NCI-H524 (cell line): ENCODE measurements at places on chromosomes 12 and 14.
A peak's percentile ranks its signal among the peaks of the same experiment; 100 is the strongest.

GRCh38 chr14:65860956-65861611, 448.6 kb downstream of the FUT8 start:
- DNase-seq: no peak

GRCh38 chr12:91021076-91021475, 16.3 kb upstream of the EPYC start:
- DNase-seq: no peak

DNA sequence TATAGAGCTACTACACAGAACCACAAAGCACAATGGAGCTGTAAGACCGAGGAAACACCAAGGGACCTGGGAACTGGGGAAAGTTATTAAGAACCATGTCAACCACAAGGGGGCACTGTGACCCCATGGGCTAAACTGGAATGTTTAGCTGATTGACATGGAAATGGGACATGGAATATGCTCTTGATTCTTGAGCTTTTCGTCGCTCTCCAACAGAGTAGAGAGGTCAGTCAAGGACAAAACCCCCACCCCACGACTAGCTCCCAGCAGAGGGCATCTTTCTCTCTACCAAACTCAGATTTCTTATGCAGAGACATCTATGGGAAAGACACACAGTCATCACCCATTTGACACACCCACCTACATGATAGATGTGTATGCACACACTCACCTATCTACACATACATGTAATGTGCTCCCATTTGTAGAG, 10.1 kb downstream of the NDRG2 start:
- peak; percentile 95 for DNase-seq

DNA sequence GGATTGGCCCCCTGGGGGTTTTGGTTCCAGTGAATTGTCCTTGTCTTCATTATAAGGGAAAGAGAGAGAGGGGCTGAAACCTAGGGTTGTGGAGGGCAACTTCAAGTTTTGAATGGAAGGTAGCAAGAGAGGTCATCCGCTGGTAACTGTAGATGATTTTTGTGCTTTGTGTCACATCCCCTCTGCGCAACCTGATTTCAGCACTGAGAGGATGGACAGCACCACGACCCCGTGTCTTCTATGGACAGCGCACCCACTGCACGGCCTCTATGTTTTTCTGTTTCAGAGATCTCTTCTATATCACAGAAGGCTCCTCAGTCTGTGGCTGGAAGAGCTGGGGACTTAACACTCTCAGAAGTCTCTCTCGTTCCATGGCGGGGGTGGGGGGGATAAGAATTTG, 127.0 kb upstream of the RPH3A start:
- DNase-seq: no peak

DNA sequence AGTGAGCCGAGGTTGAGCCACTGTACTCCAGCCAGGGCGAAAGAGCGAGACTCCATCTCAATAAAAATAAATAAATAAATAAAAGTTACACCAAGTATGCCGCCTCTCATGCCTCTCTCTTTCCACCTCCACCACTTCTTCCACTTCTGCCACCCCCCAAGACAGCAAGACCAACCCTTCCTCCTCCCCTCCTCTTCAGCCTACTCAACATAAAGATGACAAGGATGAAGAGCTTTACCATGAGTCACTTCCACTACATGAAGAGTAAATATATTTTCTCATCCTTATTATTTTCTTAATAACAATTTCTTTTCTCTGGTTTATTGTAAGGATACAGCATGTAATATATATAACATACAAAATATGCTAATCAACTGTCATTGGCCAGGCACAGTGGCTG, 3.6 kb upstream of the TMED2 start:
- no peak for DNase-seq

DNA sequence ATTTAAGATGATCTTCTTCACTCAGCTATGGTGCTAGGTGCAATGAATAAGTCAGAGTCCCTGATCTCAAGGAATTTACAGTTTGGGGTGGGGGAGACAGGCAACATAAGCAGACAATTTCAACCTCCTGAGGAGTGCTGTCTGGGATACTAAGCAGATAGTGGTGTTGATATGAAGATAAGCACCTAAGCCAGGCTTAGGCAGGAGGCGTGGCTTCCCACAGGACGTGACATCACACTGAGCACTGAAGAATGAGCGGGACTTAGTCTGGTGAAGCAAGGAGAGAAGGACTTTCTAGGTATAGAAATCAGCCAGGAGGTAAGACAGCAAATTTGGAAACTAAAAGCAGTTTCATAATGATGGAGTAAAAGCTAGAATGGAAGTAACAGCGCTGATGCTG, 6.8 kb downstream of the PRPH start:
- DNase-seq: no peak

- peak; percentile 67 for DNase-seq
Measured at GRCh38 chr14:96584199-96584906, 82.2 kb downstream of the PAPOLA start.

GRCh38 chr12:54437243-54437642, 18.2 kb upstream of the ITGA5 start:
- DNase-seq: no peak

GRCh38 chr14:58629281-58629680, 8.5 kb upstream of the DACT1 start:
- DNase-seq: no peak

GRCh38 chr14:84237881-84238280, 1292.1 kb upstream of the FLRT2 start:
- peak; percentile 57 for DNase-seq

- no peak for DNase-seq
Measured at GRCh38 chr12:13100605-13100881, 2.9 kb downstream of the GSG1 start.

- DNase-seq: no peak
Measured at GRCh38 chr12:16475521-16475920, 128.1 kb downstream of the MGST1 start.

- no peak for DNase-seq
Measured at GRCh38 chr12:12180136-12180535, 86.7 kb downstream of the LRP6 start.

DNA sequence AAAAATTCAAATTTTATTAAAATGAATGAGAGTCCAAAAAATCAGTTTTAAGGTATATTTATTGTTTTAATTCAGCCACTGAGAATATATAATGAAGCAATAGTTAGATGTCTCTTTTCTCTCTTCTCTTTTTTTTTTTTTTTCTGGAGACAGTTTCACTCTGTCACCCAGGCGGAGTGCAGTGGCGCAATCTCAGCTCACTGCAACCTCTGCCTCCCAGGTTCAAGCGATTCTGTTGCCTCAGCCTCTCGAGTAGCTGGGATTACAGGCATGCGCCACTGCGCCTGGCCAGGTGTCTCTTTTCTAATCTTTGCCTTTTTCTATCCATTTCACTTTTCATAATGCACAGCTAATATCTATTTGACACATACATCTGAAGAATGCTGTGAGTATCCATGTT, 307.1 kb upstream of the RGS6 start:
- no peak for DNase-seq

- DNase-seq: peak; percentile 69
Measured at GRCh38 chr12:48000878-48001504, 3.3 kb downstream of the COL2A1 start.

DNA sequence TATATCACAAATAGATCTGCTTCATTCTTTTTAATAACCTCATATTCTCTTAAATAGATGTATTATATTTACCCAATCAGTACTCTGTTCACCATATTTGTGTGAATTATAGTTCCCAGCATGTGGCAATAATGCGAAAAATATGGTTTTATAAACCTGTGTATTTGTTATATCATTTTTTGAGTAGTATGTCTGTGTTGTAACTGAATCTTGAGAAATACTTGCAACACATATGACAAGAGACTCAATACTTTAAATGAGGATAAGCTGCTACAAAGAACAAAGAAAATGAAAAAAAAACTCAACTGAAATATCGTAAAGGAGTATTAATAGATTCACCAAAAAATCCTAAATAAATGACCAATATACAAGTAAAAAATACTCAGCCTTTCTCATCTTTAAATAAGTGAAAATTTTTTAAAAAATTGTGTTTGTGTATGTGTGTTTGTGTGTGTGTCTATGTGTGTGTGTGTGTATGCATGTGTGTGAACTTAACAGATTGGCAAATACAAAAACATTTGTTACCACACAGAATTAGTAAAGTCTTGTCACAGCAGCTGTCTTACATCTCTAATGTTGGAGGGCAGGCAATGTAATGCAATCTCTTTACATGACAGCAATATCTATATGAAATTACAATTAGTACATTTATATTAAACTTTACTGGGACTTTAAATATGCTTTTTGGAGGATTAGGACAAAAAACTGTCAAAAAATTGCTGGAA, 441.9 kb upstream of the MGAT4C start:
- no peak for DNase-seq

GRCh38 chr12:81692008-81692407, 67.1 kb downstream of the PPFIA2 start:
- no peak for DNase-seq

DNA sequence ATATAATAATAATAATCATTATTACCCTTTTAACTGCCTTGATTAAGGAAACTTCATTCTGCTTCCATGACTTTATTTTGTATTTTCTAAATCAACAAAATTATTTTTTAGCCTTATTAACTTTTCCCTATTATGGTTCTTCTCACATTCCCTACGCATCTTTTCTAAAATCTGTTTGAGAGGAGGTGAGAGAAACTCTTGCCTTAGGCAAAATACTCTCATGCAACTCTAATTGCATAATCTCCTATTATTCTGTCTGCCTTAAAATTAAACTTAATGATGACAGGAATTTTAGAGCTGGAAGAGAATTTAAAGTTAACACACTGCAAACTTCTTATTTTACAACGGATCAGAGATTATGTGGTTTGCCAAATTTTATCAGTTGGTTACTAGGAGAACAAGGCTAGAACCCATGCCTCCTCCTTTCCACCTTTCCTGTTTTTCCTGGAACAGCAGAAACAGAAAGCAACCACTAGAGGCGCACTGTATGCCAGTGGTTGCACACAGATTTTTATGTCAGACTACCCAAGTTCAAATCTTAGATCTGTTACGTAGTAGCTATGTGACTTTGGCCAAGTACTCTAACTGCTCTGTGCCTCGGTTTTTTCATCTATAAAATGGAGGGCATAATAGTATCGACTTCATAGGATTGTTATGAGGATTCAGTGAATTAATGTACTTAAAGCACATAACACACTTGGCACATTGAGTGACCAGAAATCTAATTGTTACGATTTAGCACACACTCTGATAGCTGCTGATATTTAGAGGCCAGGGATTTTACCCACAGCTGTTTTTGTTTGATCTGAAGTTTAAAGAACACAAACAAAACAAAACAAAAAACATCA, 4.3 kb upstream of the BRMS1L start:
- DNase-seq: no peak

- DNase-seq: no peak
Measured at GRCh38 chr14:103398427-103399195, 13.4 kb downstream of the MARK3 start.

- DNase-seq: no peak
Measured at GRCh38 chr12:111570084-111570961, 28.8 kb downstream of the ATXN2 start.

DNA sequence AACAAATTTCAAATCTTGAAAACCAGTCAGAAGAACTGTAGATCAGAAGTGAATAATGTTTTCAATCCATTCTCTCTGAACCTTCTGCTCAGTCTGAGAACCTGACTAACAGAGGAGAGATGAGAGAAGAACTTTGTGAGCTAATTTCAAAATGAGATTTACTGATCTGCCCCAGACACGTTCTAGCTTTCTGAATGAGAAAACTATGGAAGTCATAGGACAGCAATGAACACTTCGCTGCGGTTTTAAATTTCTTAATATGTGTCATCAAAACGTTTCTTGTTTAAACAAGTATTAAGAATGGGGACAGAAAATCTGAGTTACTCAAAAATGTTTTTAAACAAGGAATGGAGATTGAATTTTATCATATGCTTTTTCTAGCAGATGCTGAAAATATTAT, 66.6 kb upstream of the FAR2 start:
- no peak for DNase-seq

- DNase-seq: no peak
Measured at GRCh38 chr14:71666571-71667145, 265.6 kb upstream of the RGS6 start.

GRCh38 chr12:113858841-113859386, 107.2 kb downstream of the RBM19 start:
- DNase-seq: no peak

GRCh38 chr12:100688451-100688864, 106.1 kb upstream of the ANO4 start:
- no peak for DNase-seq

GRCh38 chr12:121932914-121933521, 14.6 kb downstream of the CFAP251 start:
- DNase-seq: no peak

- no peak for DNase-seq
Measured at GRCh38 chr12:6285532-6286306, 24.8 kb upstream of the PLEKHG6 start.
